ENCODE measurements at places on chromosomes 11 and 22.

GRCh38 chr11:88555018-88555828, 217.7 kb upstream of the CTSC start:
- no peak for DNase-seq

DNA sequence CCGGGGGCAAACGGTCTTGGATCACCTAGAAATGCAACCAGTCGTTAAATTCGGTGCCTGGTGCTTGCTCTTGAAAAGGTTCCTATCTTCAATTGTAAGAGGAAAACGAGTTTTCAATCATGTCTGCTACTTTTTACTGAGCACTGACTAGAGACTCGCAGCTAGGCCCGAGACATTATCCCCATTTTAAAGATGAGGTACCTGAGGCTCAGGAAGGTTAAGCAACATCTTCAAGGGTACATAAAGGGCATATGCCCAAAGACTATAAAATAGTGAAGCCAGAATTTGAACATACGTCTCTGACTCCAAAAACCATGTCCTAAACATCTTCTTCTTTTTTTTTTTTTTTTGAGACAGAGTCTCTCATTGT, 638 bp upstream of the PISD start:
- no peak for DNase-seq

- no peak for DNase-seq
Observed at GRCh38 chr11:1654388-1655167, 25.0 kb downstream of the KRTAP5-5 start.

GRCh38 chr22:50498322-50498890, 9.1 kb downstream of the LMF2 start:
- DNase-seq: peak; percentile 81

DNA sequence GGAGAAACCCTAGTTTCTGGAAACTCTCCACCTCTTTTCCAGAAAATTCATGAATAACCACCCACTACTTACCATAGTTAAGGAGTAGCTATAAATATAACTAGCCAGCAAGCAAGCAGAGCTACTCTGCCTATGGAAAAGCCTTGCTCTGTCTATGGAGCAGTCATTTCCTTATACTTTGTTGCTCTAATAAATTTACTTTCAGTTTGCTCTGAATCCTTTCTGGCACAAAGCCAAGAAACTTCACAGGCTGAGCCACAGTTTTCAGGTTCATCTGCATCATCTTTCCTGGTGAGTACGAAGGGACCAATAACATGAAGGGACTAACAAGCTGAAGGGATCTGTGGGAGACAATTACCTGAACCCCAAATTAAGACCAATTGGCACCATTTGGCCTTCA, 4.6 kb downstream of the OR4C45 start:
- no peak for DNase-seq

DNA sequence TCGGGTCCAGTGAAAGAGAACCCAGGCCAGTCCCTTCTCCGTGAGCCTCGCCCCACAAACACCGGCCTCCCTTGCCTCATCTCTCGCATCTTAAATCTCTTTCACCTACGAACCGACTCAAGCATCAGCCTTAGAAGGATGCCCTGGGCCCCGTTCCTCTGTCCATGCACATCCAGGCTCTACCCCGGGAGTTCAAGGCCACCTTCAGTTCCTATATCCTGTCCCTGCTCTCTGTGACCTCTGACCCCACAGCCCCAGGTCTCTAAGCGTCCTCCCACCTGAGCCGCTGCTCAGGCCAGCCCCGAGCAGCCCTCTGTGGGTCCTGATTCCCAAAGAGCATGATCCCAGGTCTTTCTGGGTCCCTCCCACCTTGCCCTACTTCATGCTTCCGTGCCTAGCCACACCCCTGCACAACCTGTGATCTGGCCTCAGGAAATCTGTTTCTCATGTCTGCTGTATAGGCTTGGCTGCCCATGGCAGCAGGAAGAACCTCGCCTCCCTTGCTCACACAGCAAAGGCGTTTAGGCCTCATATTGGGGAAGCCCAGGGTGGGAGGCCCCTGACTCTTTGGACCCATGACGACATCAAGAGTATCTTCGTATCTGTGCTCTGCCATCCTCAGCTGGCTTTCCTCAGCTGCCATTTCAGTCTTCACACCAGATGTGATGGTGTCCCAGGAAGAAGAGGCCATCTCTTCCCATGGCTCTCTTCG, 77.5 kb upstream of the SEPTIN5 start:
- no peak for DNase-seq

DNA sequence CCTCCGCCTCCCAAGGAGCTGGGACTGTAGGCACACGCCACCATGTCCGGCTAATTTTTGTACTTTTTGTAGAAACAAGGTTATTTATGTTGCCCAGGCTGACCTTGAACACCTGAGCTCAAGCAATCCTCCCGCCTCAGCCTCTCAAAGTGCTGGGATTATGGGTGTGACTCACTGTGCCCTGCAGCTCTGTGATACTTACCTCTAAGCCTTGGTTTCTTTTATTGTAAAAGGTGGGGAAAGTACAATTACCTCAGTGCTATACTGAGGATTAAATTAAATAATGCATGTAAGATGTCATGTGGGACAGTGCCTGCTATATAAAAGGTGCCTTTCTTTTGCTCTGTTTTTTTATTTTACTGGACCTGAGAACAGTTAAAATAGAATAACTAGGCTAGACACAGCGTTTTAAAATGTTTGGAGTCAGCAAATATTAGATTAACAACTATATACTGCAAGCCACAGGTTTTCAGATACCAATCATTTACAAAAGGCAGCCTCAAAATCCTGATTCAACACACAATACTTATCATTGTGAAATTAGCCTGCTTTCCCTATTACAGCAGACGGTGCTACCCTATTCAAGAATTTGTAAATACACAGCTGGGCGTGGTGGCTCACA, 30.0 kb downstream of the PRR14L start:
- no peak for DNase-seq

GRCh38 chr11:12449961-12450715, 72.8 kb downstream of the PARVA start:
- DNase-seq: no peak

- no peak for DNase-seq
Observed at GRCh38 chr11:128691802-128692752, 1.8 kb upstream of the FLI1 start.

GRCh38 chr22:22461111-22461510, 47.4 kb downstream of the ZNF280B start:
- no peak for DNase-seq
